ENCODE measurements at places on chromosomes 6 and 20.

DNA sequence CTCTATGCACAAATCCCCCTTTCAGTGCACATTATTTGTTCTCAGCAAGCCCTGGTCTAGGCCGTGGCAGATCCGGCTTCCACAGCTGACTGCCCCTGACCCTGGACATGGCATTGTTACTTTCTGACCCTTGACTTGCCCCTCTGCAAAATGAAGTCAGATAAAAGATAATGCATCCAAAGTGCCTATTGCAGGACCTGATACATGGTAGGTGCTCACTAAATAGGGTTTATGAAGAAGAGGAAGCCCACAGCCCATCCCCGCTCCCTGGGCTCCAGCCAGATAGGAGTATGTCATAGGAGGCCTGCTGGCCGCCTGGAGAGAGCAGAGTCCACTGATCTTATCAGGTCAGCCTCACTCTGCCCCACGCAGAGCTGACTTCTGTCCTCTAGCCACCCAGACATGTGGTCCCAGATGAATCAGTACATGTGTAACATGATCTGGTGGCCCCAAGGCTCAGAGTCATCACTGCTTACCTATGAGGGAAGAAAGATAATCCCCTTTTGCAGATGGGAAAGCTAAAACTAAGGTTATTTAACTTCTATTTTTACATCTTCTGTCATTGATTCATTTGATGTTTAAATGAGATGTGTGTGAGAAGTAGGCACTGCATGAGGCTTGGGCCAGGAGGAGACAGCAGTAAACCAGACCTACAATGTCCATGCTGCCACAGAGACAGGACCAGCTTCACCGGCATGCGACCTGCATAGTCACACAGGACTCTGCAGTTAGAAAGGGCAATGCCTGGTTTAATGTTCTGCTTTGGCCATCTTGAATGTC, 20.4 kb downstream of the MAFB start:
- DNase-seq = no peak

DNA sequence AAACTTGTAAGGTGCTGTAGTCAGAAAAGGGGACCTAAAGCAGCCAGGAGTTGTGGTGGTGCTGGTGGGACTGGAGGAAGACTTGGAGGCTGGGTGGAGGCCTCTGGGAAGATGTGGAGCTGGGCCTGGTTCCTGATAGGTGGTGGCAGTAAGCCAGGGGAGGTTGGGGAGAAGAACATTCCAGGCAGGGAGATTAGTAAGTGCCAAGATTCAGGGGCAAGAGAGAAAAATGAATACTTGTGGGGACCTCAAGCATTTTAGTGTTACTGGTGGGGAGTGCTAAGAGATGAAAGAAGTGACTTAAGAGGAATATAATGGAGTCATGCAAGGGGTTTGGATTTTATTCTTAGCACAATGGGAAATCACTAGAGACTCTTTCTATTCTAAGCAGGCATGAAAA, 79.0 kb upstream of the B3GAT2 start:
- no peak for DNase-seq

DNA sequence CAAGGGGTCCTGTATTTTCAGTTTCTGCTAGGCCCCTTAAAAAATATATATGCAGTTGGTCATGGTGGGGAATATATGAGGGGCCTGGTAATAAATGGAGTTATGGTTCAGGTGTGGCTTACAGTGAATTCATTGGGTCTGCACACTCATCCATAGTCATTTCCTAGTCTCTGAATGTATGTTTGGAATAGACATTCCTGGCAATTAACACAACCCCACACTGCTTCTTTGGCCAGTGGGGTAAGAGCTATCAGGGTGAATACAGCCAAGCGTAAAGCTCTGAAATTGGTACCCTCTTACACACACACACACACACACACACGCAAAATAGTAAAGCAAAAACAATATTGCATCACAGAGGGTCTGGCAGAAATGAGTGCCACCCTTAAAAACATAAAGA, 56.5 kb downstream of the QRSL1 start:
- no peak for DNase-seq

DNA sequence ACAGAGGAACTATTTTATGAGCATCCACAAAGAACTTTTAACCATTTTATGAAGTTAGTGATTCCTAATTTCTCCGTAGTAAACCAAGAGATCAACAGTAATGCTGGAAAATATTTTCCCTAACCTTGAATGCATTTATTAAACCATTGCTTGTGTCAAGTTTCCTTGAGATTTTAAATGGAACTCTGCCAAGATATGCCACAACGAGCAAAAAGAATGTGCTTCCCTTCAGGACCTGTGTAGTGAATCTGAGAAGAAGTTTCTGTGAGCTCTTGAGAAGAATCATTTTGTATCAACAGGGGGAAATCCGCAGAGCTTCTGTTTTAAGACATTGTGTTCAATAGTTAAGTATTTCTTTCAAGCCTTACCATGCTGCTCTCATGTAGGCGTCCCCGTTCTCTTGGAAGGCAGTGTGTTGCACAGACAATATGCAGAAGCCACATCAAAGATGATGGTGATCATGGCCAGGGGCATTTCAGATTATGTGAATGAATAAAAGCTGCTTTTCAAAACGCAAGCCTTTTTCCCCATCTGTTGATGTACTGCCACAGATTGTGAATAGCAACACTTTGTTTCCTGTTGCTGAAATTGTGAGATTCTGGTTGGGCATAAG, 439.8 kb downstream of the BMP2 start:
- DNase-seq = no peak

- DNase-seq = peak; percentile 76
Measured at GRCh38 chr20:57651881-57652605, 31.8 kb upstream of the ZBP1 start.

DNA sequence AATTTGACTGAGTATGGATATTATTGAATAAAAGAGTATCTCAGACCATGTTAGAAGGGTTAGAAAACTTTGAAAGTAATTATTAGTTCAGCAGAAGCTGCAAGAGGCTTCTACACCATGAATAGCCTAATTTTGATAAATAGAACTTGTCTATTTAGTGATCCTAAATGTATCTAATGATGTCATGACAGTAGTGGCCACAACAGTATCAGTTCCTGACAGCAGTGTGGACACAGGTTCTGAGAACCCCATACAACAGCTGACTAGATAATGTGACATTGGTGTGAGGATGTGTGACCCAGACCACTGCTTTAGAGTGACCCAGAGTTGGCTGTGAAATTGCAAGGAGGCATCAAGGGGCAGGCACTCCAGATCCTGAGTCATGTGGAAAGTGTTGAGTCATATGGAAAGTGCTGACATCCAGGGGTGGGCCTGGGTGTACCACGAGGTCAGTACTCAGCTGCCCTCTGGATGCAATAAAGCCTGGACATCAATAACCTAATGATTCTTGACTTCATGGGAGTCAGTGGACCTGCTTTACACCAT, 754.7 kb downstream of the DHX35 start:
- DNase-seq = no peak

GRCh38 chr6:33505548-33506370, 51.4 kb downstream of the ZBTB9 start:
- DNase-seq = no peak

DNA sequence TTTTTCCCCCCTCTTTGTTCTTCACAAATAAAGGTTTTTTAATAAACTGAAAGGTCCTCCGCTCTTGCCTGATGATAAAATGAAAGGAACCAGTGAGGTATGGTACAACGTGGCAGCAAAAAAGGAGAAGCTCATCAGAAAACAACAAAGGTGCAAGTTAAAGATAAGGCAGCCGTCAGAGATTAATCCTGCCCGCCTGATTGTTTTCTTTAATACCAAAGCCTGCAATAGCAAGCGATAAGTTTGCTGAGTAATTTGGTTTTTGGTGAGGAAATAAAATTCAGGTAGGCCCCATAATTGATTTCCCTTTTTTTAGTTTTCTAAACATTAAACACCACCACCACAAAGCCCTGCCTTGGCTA, 177.9 kb downstream of the MBOAT1 start:
- DNase-seq = no peak

DNA sequence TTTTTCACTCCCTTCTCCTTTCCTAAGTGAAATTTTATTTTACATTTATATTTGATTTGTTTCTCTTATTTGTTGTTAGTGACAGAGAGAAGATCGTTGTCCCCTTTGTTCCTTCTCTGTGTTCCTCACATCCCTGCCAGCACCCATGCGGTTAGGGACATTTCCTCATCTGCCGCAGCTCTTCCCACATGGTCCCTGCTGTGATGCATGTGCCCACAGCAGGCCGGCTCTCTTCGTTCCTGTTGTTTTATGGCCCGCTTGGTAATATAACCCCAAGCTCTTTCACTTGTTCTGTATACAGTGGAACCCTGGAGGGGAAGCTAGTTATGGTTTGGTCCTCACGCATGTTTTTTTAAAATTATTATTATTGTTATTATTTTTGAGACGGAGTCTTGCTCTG, 23.6 kb downstream of the DTD1 start:
- DNase-seq = no peak

- no peak for DNase-seq
Measured at GRCh38 chr6:75296811-75297779, 12.5 kb upstream of the TMEM30A start.

DNA sequence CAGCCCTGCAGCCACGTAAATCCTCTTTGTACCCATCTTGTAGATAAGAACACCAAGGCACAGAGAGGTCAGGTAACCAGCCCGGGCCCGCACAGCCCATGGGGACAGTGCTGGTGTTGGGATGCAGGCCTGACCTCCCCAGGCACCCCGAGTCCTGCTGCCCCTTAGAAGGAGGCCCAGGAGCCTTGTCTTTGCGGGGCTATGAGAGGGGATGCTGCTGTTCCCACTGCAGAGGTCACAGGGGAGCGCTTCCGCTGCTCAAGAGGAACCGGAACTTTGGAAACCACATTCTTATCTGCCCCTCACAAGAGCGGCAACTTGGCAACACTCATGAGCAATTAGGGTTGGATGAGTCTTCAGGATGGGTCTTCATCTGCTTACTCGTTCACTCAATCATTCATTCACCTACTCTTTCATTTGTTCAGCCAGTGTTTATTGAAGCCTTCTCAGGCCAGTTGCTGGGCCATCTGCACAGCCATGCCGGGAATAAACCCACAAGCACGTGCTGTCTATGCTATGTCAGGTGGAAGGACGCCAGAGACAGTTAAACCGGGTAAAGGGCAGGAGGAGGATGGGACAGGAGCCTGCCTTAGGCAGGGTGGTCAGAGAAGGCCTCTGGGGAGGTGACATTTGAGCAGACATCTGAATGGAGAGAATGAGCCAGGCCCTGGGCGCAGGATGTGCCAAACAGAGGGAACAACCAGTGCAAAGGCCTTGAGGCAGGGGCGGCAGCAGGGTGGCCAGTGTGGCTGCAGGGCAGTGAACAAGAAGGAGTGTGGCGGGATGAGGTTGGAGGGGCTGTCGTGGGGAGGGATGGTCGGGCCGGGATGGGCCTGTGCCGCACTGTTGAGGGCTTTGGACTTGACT, 60.8 kb downstream of the RBM38 start:
- no peak for DNase-seq

- peak; percentile 38 for DNase-seq
Measured at GRCh38 chr6:124622351-124622750, 339.9 kb upstream of the RNF217 start.

DNA sequence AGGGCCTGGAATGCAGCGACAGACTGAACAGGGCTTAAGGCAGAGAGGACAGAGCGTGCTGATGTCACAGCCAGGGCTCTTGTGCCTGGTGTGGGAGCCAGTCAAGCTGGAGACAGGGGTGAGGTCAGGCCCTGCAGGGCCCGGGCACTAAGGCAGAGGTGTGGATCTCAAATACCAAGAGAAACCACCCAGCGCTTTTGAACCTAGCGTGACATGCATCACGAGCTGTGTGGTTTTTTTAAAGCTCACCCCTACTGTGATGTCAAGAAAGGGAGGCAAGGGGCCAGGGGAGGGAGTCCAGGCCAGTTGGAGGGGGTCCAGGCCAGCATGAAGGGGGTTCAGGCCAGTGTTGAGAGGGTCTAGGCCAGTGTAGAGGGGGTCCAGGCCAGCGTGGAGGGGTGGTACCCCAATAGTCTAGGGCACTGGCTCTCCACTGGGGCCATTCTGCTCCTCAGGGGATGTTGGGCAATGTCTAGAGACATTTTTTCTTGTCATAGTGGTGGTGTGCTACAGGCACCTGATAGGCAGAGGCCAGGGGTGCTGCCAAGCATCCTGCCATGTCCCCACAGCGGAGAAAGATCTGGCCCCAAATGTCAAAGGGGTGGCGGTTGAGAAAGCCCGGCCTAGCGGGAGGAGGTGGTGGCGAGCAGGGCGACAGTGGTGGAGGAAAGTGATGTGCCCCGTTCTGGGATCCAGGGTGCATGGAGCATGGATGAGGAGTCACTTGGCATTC, 42.6 kb downstream of the RBM38 start:
- no peak for DNase-seq

DNA sequence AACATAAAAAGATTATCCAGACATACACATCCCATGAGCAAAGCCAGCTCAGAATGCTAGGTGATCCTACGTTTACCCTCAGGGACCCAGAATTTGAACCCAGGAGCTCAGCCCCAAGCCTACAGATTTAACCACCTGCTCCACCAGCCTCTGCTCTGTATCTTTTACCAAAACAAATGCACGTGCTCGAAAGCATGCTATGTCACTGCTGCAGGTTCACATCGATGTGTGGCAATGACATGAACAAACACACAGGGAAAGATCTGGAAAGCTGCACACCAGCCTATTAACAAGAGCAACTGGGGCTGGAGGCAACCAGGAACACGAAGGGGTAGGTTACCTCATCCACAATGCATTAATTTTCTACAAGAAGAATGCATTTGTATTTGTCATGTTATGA, 32.1 kb downstream of the PREX1 start:
- DNase-seq = no peak

DNA sequence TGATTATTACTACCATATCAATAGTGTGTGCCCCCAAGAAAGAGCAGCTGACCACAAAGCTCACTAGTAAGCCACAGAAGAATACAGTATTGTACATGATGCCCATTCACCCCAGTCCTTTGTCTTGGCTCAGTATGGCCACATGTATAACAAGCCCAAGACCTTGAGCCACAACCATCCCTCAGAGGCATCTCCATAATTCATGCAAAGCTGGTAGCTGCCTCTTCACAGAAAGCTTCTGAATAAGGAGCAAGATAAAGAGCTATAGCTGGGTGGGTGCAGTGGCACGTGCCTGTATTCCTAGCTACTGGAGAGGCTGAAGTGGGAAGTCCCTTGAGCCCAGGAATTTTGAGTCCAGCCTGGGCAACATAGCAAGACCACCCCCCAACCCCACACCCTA, 4.8 kb upstream of the BTN1A1 start:
- no peak for DNase-seq

- no peak for DNase-seq
Measured at GRCh38 chr6:17530321-17530835, 69.7 kb upstream of the FAM8A1 start.

Data from posterior cingulate gyrus (tissue), 11 donors.